ENCODE measurements at places on chromosomes 11 and 22.
A peak's percentile ranks its signal among the peaks of the same experiment; 100 is the strongest.

GRCh38 chr22:45673482-45674175 lies 2.0 kb downstream of the ATXN10 start:
- no peak for DNase-seq

- no peak for DNase-seq
Observed at GRCh38 chr11:3119141-3119821, 45.8 kb downstream of the OSBPL5 start.

- no peak for DNase-seq
Observed at GRCh38 chr11:114137838-114138237, 78.3 kb downstream of the ZBTB16 start.

GRCh38 chr11:118106789-118107335 lies 20.1 kb upstream of the SMIM35 start:
- no peak for DNase-seq

GRCh38 chr22:19645905-19646304 lies 68.4 kb upstream of the SEPTIN5 start:
- no peak for DNase-seq

DNA sequence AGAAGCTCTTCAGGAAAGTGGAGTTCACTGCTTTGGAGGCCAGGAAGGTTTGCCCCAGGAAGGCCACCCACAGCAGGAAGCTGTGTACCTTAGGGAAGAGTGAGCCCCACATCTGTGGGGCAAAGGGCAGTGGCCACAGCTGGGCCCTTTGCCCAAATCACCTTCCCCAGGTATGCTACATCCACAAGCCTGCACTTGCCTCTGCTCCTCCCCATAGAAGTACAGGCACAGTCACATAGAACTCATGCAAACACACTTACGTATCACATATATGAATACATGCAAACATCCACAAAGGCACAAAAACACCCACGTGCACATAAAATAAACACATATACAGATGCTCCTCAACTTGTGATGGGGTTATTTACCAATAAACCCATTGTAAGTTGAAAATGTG lies 2.1 kb downstream of the TRIM29 start:
- DNase-seq: no peak

- DNase-seq: no peak
Observed at GRCh38 chr11:44351006-44351660, 41.2 kb upstream of the ALX4 start.

DNA sequence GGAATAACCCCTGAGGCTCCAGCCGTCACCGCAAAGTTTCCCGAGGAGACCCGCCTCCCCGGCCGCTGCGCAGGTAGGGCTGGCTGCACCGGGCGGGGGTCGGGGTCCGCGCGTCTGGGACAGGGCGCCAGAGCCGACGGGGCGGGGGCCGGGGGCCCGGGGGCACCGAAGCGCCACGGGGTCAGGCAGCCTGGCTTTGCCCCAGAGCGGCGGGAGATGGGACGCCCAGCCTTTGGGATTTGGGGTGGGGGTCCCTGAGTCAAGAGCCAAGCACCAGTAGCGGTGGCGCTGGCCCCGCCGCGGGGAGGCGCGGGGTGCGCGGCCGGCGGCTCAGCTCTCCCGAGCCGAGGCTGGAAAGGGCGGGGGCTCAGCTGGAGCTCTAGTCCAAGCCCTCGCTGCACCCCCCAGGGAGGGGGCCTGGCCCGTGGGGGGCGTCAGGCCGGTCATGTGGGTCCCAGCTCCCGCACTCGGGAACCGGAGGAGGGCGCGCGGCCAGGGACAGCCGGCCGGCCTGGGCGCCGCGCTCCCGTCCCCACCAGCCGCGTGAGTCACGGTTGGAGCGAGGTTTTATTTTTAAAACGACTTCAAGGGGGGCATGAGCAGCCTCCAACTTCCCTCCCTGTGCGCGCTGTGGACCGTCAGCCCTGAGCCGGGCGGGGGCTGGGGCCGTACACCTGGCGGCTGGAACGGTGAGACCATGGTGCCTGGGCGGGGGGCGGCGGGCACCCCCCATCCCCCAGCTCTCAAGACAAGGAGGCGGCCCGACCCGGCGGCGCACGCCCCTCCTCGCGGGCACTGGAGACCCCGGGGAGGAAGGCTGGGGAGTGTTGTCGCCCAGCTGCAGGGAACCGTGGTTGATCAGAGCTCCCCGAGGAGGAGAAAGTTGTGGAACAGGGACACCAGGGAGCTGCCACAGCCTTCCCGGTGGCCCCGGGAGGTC lies 626 bp downstream of the FLRT1 start:
- no peak for DNase-seq

GRCh38 chr22:45552580-45553350 lies 50.1 kb downstream of the FBLN1 start:
- no peak for DNase-seq

DNA sequence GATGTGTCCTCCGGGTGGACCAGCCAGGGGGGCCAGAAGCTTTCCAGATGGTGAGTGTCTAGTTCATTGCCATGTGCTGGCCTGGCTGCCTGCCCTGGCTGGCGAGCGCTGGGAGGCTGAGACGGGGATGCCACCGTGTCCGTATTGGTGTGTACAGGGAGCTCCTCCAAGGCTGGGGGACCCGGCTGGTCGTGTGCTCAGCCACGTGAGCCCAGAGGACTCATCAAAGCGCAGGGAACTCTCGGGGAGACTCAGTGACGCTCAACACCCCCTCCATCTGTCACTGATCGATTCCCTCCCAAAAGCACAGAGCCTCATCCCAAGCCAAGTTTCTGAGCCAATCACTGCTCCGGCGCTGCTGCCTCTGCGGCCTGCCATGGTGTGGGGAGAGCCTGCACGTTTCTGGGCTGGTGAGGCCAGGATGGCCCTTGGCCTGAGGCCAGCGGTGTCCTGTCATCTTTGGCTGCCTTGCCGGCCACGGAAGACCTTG lies 423.7 kb downstream of the SHANK2 start:
- no peak for DNase-seq

DNA sequence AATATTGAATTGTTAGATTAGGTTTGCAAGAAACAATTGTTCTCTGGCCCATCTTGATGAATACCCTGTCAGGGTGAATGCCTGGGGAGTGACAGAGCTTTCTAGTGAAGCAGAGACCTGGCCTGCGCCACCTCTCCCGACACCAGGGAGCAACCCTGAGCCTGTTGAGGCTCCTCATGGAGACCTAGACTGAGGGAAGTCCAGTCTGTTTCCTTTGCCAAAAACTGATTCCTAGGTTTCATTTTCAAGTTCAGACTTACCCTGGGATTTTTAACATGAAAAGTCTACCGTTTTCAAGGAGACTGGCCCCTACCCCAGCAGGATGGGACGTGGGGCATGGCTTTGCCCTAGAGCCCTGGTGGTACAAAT lies 173.7 kb upstream of the SORL1-AS1 start:
- DNase-seq: no peak

DNA sequence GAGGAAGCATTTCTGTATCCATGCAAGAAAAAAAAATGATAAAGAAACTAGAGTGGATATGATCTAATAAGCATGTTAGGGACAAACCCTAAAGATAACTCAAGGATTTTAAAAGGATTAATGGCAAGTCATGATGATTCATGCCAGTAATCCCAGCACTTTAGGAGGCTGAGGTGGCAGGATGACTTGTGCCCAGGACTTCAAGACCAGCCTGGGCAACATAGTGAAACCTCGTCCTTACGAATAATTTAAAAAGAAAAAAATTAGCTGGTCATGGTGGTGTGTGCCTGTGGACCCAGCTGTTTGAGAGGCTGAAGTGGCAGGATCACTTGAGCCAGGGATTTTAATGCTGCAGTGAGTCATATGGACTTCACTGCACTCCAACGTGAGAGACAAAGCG lies 145.5 kb upstream of the BLID start:
- no peak for DNase-seq

DNA sequence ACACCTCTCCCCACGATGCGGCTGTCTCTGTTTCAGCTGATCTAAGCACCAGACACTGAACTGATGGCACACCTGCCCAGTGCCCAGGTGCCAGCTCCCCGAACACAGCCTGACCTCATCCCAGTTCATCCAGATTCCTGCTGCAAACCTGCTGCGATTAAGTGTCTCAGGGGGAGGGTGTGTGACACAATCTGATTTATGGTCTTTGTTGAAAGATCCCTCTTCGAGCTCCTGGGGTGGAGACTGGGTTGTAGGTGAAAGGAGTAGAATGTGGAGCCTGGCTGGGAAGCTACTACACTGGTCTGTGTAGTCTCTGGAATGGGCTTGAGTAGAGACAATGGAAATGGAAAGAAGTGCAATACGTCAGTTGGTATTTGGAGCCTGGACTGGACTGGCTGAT lies 390.3 kb downstream of the SHANK2 start:
- DNase-seq: peak; percentile 15

- no peak for DNase-seq
Observed at GRCh38 chr11:12148882-12149281, 38.5 kb downstream of the MICAL2 start.

DNA sequence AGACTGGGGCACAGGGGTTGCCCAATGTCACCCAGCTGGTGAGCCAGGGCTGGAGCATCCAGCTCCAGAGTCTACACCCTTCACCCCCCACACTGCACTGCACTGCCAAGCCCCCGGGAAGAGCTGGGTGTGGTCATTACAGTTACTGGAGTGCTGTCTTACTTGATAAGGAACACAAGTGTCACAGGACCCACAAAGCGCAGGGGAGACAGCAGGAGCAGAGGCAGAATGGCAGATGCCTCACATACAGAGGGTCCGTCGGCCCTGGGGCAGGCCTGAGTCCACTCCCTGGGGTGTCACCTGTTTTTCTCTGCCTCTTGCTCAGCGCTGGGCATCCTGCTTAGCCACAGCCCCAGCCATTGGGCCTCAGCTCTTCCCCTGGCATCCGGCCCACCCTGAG lies 7.7 kb downstream of the IL2RB start:
- DNase-seq: no peak

GRCh38 chr22:26589367-26589844 lies 526 bp downstream of the TPST2 start:
- DNase-seq: no peak

DNA sequence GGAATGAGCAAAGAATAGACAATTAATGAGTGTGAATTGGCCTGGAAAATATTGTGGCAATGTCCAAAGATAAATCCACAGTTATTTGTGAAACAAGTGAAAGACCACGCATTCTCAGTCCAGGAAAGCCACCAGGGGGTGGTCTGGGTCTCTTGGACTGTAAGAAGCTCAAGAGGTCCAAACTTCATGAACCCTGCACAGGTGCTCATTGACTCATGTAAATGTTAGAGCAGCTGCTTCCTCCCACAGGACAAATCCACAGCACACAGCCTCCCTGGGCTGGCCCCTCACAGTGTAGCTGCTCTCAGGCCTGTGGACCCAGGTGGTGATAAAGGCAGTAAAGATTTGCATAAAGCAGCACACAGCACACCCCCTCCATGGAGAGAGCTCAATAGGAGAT lies 114.0 kb downstream of the ZNF280B start:
- no peak for DNase-seq

DNA sequence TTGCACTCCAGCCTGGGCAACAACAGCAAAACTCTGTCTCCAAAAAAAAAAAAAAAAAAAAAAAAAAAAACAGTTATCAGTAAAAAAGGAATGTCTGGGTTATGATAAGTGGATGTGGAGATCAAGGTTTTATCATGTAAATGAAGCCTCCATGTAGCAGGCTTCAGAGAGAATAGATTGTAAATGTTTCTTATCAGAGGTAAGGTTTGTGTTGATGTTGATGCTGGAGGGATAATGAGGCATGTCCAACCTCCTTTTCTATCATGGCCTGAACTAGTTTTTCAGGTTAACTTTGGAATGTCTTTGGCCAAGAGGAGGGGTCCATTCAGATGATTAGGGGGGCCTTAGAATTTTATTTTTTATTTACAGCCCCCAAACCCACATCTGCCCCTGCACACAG lies 35.4 kb upstream of the TREH start:
- no peak for DNase-seq

DNA sequence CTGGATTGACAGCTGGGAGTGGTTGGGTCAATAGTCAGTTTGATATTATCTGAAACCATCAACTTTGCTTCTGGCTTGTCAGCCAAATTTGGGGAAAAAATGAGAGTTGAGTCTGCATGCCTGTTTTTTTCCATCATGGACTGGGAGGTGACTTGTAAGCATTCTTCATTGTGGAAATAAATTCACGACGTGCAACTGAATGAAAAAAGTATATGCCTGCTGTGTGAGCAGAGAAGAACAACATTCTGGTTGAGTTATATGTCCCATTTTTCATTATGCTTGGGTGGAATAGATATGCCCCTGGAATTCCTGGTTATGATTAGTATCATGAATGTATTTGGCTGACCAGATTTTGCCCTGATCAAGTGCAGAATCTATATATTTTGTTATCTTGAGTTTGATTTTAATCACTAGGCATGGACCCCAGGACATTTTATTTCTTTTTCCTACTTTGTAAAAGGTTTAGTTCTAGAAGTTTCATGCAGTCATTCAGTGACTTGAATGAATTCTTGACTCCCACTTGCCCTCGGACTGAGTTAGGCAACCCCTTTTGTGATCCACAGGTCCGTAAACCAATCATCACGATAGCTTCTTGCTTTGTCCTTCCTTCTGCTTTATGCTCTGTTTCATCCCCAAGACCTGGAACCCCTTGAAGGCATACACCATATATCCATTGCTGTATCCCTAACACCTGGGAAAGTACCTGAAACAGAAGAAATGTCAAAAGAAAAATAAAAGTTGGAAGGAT lies 205.8 kb downstream of the NAV2 start:
- DNase-seq: no peak

- no peak for DNase-seq
Observed at GRCh38 chr11:83020942-83021779, 50.5 kb downstream of the RAB30 start.

- DNase-seq: no peak
Observed at GRCh38 chr11:19722702-19723101, 10.1 kb downstream of the NAV2 start.

GRCh38 chr11:118415739-118416068 lies 14.3 kb downstream of the ATP5MG start:
- DNase-seq: no peak

DNA sequence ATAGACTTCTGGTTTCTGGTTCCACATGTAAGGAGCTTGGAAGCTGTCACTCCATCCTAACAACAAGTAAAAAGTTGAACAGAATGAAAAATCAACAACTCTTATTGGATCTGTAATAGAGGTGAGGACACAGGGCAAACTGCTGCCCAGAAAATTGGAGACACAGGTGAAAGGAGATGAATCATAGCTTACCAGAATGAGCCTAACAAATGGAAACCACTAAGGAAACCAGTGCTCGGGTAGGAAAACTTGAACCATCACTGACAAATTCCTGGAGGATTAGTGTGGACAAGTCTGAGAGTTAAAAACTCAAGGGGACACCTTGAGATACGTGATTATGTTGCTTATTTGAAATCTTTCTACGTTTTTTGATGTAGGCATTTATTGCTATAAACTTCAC lies 52.1 kb downstream of the GDPD4 start:
- no peak for DNase-seq

GRCh38 chr11:2768471-2769408 lies 68.9 kb upstream of the KCNQ1OT1 start:
- DNase-seq: no peak
